ENCODE measurements at places on chromosomes 3 and 15. TPM values are rescaled to one million over a fixed set of nuclear protein-coding genes. Genes with fewer than 3 reads are reported as not detected.

GRCh38 chr3:126373682-126374601 lies 16.7 kb upstream of the KLF15 start:
- no peak for DNase-seq

The FAM162A gene
- total RNA-seq = 24.3 TPM

The B3GNT5 gene
- total RNA-seq = 30.8 TPM

- no peak for DNase-seq
Measured at GRCh38 chr3:11641683-11642430, 1.9 kb downstream of the VGLL4 start.

GRCh38 chr3:72018343-72018984 lies 233.5 kb upstream of the PROK2 start:
- DNase-seq = no peak

Data from lower lobe of right lung (tissue), 2 donors.